ENCODE measurements at places on chromosomes 2 and 18. TPM values are rescaled to one million over a fixed set of nuclear protein-coding genes. Genes with fewer than 3 reads are reported as not detected.

- no peak for DNase-seq
Observed at GRCh38 chr2:64419596-64420165, 34.3 kb upstream of the LGALSL start.

GRCh38 chr18:41353777-41354528 is 601.1 kb upstream of the PIK3C3 start:
- DNase-seq: no peak

DNA sequence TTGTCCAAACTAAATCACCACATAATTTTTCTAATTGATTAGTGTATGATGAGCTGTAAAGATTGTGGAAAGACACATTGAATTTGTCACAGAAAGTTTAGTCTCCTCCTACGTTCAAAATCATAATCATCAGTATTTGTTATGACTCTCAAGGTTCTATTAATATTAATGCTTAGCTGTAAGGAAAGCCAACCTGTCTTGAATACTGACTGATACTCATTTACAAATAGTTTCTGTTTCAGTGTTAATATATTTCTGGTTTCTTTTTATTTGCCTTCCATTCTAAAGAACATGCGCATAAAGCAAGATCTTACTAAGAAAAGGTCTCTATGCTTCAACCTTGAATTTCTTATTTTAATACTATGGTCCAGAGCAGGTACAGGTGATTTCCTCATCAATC is 55.1 kb downstream of the CPS1 start:
- DNase-seq: no peak

DNA sequence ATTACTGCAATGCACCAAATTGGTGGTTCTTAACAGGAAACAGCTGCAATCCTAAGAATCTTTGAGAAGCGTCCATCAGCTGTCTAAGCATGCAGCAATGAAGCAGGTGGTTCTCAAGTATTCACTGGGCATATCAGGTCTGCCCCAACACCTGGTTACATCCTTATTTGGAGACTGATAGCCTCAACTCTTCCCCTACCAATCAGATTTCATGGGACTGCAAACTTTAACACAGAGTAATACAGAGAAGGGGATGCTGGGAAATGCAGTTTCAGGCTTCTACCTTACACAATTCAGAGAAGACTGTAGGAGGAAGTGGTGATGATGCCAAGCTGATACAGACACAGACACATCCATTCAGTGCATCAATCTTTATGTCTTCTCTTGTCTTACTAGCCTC is 240.5 kb downstream of the BCL2 start:
- DNase-seq: no peak

DNA sequence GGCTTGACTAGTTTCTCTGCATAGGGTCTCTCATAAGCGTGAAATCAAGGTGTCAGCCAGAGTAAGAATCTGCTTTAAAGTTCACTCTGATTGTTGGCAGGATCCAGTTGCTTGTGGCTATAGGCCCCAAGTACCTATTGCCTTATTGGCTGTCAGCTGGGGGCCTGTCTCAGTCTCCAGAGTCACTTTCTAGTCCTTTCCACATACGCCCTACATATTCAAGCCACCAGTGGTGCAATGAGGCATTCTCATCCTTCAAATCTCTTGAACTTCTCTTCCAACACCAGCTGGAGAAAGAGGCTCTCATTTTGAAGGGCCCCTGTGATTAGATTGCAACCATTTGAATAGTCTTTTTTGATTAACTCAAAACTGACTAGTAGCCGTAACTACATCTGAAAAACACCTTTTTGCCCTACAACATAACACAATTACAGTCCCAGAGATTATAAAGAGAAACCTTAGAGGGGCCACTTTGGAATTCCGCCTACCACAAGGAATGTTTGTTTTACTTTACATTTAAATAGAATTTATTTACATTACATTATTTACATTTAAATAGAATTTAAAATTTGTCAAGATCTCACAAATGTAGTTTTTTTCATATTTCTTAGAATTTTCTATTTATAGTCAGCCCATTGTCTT is 520.1 kb downstream of the DSC3 start:
- no peak for DNase-seq

DNA sequence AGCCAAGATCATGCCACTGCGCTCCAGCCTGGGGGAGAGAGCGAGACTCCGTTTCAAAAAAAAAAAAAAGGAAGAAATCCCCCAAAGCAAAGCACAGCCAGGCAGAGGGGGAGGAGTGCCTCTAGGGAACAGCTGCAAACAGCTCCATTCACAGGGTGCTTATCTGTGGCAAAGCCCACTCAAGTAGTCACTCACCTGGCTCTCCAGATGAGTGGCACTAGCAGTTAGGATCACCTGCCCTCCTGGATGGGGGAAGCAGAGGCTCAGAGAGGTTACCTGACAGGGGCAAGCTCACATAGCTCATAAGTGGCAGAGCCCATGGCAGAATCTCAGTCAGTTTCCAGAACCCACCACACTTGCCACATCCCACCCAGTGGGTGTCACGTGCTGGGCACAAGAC is 30.3 kb downstream of the TFCP2L1 start:
- no peak for DNase-seq

- DNase-seq: no peak
Observed at GRCh38 chr2:239806276-239806675, 218.9 kb downstream of the NDUFA10 start.

GRCh38 chr18:63311118-63312018 is 8.2 kb downstream of the BCL2 start:
- no peak for DNase-seq

Gene PROKR1
- not detected for total RNA-seq

DNA sequence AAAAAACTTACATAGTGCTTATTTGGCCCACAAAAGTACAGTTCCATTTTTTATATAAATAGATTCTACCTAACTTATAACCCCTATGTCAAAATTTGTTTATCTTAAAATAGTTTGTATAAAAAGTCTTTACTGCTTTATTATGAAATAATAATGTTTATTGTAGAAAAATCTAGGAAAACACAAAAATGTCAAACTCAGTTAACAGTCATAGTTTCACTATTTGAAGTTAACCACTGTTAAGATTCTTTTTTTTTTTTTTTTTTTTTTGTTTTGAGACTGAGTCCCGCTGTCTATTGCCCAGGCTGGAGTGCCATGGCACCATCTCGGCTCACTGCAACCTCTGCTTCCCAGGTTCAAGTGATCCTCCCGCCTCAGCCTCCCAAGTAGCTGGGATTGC is 26.5 kb upstream of the ABI2 start:
- no peak for DNase-seq

DNA sequence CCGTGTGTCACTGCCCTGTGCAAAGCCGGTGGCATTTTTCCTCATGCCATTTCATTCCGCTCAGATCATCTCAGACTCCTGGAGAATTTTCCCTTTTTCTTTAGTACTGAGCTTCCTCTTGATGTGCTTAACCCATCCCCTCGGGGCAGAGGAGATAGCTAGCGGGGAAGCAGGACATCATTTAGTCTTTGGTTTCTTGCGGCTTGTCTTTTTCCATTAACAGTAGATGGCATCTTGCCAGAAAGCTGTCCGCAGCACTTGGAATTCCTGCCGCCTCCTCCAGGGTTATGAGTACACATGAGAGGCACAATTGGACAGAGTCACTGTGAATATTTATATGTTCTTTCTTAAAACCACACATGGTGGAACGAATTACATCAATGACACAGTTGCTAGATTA is 226.6 kb downstream of the ALPK2 start:
- no peak for DNase-seq

Gene G6PC2
- total RNA-seq: not detected

Gene MAT2A
- 281 TPM for total RNA-seq

Gene MTX2
- total RNA-seq: 24.8 TPM

GRCh38 chr2:213187833-213188532 is 36.6 kb upstream of the IKZF2 start:
- no peak for DNase-seq

Gene CYP27A1
- total RNA-seq: 0.16 TPM

DNA sequence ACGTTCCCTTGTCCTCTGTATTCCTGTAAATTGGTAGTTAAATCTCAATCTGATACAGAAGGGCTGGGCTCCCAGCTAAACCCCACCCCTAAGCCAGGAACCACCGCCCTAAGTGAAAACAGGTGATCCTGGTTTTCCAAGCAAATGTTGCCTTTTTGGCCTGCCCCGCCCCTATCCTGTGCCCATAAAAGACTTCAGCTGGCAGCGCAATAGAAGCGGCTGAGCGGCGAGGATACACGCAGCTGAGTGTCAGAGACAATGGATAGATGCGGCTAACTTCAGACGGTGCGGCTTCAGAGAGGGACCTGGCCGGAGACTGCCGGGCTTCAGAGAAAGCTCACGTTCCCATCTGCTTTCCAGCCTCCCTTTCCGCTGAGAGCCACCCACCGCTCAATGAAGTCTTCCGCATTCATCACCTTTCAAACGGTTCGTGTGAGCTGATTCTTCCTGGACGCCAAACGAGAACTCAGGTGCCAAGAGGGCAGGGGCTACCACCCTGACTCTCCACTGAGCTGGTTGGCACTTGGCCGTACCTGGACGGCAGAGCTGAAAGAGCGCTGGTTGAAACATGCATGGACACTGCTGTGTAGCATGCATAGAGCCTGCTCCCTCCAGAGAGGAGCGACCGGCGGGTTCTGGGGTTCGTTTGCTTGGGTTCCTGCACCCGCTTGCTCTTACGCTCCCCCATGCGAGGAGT is 49.5 kb upstream of the POLE4 start:
- no peak for DNase-seq

Gene SANBR
- total RNA-seq: 2.9 TPM

All from activated naive CD4-positive, alpha-beta T cell treated with anti-CD3 and anti-CD28 coated beads, Interleukin-2, amount 50 U/mL, for 72 hours (primary cell).